ENCODE measurements at places on chromosomes 7 and 10.

- DNase-seq = no peak
These were observed 109.1 kb upstream of the INHBA start for GRCh38 chr7:41811941-41812340.

DNA sequence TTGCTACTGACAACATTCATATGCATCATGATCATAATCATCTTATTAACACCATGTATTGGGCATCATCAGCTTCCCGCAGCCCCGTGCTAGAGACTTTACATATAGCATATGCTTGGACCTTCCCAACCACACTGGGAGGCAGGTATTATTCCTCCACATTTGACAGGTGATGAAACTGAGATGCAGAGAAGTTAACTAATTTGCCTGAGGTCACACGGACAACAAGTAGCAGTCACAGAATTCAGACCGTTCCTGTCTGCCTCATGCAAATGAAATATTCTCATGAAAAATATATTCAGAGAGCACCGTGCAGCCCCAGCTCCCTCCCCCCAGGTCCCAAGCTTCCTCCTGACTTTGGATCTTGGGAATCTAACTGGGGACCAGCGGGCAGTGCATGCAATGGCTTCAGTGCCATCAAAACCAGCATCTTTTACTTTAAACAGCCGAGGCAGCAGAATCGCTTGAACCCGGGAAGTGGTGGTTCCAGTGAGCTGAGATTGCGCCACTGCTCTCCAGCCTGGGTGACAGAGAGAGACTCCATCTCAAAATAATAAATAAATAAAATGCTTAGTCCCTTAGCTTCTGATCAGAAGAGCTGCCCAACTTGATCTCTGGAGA is 112.2 kb upstream of the GPR26 start:
- no peak for DNase-seq

- DNase-seq = no peak
These were observed 173.9 kb upstream of the SLC25A13 start for GRCh38 chr7:96495751-96496216.

- DNase-seq = no peak
These were observed 10.4 kb downstream of the HTR7 start for GRCh38 chr10:90847436-90847835.

DNA sequence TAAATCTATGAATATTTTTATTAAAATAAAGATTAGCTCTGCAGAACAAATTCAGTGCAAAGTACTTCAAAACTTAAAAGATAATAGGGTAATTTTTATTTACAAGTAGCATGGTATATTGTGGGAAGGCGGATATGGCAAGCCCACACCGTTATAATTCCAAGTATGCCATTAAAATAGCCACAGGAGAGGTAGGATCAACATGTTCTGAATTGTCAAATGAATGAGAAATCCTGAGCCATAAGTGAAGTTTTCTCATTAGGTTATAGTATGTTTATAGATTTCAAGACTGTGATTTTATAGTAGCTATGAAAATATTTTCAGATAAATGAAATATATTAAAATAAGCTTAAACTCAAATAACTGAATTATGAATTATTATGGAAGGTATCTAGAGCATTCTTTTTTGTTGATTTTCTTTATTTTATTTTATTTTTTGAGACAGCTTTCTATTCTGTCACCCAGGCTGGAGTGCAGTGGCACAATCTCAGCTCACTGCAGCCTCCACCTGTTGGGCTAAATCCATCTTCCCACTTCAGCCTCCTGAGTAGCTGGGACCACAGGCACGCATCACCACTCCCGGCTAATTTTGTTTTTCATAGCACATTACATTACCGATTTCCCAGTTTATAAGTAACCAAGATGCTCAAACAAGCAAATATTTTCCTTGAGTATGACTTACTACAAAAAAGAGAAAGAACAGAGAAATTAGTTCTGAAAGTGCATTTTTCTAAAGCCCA is 956.6 kb downstream of the GATA3 start:
- no peak for DNase-seq

- no peak for DNase-seq
These were observed 108.7 kb downstream of the DOCK1 start for GRCh38 chr10:127013691-127014473.

- DNase-seq = no peak
These were observed 36.7 kb upstream of the PRKAR1B start for GRCh38 chr7:763762-764161.

GRCh38 chr7:10874666-10875065 is 99.0 kb upstream of the PHF14 start:
- DNase-seq = no peak
